RCC 7860 (cell line): ENCODE measurements at places on chromosomes 11 and 22.
A peak's percentile ranks its signal among the peaks of the same experiment; 100 is the strongest.

DNA sequence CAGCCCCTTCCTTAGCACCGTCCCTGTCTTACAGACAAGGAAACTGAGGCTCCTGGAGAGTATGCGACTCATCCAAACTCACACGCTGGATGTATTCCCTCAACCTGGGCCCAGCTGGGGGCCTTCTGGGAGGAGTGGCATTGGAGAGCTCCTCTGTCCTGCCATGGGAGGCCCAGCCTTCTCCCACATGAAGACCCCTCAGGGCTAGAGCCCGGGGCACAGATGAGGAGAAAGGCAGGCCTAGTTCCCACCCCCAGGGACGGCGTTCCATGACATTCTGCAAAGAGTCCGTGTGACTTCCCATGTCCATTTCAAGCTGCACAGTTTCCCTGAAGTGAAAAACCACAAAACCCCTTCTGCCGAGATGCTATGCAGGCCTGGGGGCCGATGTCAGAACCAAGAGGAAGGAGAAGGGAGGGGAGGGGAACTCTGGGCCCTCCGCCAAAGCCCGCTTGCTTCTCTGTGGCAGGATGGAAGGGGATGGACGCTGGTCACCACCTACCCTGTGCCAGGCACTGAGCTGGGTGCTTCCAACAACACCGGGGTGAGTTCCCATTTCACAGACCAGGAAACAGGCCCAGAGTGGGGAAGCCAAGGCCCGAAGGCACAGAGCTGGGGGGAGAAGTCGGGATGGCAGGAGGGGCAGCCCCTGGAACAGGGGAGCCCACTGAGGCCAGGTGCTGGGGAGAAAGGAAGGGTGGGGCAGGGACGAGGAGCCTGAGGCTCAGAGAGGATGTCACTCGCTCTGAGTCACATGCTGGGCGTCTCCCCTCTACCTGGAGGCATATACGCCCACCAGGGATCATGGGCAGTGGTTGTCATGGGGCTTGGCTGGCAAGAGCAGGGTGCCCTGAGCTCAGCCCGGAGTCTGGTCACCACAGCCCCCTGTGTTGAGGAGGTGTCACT lies 15.7 kb downstream of the RAC2 start:
- DNase-seq, result peak; percentile 68

DNA sequence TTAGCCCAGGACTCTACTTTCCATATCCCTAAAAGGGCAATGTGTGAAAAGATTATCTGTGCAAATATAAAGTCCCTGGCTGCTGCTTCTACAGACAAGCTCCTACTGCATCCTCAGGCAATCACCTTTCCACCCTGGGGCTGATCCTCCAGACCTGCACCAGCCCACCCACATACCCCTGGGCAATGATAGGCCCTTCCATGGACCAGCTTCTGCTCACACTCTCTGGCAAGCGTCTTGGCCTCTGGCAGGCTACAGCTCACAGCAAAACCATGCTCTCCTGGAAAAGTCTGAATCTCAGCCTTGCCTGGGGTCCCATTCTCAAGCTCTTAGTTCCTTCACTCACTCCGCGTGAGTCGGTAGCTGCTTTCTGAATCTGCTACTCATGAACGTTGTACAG lies 69.5 kb downstream of the IGLL5 start:
- no peak for DNase-seq

DNA sequence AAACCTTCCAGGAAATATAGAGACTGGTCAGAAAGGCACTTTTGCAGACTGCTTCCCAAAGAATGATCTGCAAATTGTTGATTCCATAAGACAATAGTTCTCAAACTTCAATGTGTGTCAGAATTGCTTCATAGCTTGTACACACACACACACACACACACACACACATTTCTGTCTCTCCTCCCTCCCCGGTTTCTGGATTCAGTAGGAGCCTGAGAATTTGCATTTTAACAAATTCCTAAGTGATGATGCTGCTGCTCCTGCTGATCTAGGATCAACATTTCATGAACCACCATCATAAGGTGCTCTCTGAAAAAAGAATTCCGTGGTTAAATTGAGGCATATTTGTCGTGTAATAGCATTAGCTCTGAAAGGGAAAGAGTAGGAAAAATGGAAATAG lies 35.3 kb upstream of the FZD4 start:
- peak; percentile 65 for DNase-seq

- no peak for DNase-seq
These were observed 26.7 kb upstream of the P2RY6 start for GRCh38 chr11:73245461-73245860.

DNA sequence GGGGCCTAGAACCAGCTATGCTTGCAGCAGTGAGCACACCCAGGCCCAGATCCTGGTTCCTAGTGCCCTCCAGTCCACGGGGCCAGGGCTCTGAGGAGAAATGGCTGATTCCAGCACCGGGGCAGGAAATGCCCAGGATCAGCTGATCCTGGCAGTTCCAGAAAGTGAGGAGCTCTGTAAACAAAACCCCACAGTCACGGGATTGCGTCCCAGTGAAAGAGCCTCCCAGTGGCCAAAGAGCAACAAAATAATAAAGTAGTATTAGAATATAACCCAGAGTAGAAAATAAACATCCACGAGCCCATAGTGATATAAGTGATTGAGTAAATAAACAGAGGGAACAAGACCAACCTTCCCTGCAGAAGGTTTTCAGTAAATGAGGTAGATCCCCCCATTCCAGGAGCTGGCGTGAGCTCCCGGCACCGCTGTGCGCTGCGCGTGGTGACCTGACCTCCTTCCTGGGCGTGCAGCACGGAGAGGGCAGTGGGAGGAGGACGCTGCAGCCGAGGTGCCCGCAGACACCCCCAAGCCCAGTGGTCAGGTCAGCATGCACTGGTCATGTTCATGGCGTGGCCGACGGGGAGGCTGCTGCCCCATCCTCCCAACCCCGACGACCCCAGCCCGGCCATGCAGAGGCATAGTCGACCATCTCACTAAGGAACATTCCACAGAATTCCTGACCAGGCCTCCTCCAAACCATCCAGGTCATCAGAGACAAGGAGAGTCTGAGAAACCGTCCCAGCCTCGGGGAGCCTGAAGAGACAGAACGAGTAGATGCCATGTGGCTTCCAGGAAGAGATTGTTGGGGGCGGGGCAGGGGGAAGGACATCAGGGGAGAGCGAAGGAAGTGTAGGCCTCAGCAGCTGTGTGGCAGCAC lies 19.8 kb downstream of the PTDSS2 start:
- DNase-seq, result no peak

DNA sequence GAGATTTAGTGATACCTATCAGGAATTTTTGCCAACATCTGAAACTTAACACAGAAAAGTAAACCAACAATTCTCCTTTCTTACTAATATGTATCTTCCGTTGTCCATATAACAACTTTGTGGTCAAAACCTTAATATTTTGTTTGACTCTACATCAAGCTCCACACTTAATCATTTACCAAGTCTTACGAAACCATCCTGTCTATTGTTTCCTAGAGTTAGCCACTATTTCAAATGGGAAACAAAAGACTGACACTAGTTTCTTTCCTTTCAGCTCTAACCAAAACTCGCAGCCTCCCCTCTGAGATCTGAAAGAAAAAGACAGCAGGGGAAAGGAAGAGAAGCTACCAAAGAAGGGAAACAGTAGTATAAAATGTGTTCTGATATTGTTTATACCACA lies 26.5 kb upstream of the PRDM10 start:
- DNase-seq, result peak; percentile 39

- DNase-seq, result peak; percentile 15
These were observed 32.2 kb downstream of the ART5 start for GRCh38 chr11:3609416-3610265.

DNA sequence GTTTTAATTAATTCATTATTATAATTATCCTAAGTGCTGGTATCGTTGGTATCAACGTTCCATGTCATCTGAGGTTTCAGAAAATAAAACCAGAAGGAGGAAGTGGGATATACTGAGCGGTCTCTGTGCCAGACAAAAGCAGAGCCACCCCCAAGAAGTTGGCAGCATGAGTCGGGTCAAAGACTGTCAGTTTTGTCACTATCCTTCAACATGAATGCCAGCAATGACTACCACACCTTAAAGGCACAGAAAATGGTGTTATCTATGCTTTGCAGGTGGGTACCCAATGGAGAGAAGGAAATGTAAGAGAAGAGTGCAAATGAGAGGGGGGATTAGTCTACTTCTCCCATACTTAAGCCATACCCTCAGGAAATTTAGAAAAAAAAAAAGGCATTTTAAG lies 408.5 kb downstream of the OPCML start:
- no peak for DNase-seq

GRCh38 chr11:65785319-65786007 lies 1.4 kb upstream of the OVOL1 start:
- no peak for DNase-seq

DNA sequence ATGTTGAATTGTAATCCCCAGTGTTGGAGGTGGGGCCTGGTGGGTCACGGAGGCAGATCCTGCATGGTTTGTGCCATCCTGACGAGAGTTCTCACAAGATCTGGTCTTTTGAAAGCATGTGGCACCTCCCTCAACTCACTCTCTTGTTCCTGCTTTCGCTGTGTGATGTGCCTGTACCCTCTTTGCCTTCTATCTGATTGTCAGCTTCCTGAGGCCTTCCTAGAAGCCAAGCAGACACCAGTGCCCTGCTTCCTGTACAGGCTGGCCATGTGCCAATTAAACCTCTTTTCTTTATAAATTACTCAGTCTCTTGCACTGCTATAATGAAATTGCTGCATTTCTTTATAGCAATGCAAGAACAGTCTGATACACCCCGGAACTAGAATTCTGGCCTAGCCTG lies 13.1 kb downstream of the PTPN5 start:
- DNase-seq, result no peak

GRCh38 chr11:100925935-100926334 lies 203.7 kb downstream of the PGR start:
- peak; percentile 60 for DNase-seq

DNA sequence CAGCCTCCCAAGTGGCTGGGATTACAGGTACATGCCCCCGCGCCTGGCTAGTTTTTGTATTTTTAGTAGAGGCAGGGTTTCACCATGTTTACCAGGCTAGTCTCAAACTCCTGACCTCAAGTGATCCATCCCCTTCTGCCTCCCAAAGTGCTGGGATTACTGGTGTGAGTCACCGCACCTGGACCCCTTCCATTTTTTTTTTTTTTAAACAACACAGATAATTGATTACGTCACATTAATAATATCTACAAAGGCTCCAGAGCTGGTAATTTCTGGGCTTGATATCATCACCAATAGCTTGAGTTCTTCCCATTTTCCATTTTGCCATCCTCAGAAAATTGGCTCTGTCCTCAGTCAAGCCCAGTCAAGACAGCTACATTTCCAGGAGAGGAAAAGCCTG lies 7.2 kb downstream of the TTLL1 start:
- DNase-seq, result no peak

GRCh38 chr11:108111126-108111525 lies 10.2 kb upstream of the ACAT1 start:
- no peak for DNase-seq

DNA sequence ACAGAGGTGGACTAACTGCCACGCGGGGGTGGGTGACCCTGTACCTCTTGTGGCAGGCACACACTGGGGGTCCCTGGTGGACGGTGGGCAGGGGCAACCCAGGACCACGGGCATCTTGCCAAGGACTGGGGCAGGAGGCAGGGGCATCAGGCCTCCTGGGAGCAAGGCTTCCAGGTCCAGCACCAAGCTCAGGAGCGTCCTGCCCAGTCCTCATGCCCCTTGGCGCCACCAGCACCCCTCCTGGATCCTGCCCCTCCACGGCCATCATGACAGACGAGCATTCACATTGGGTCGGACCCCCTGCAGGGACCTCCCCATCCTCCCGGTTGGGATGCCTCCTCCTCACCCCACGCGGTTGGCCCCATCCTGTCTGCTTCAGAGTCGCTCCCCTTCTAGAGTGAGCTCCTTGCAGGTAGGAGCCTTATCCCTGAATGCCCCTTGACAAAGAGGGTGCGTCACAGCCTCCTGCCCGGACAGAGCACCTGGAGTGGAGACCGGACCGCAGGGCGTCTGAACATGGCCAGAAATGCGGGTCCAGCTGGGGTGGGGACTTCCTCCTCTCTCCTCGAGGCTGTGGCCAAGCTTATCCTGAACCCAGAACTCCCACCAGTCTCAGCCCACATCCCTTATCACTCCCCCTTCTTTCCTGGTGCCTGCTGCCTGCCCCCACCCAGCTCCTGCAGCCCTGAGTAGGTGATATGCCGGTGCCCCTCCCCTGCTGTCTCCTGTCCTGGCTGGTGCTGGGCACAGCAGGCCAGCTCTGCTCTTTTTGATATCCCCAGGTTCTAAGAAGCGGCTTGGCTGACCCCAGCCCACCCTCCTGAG lies 40.3 kb downstream of the IGF2 start:
- DNase-seq, result no peak

DNA sequence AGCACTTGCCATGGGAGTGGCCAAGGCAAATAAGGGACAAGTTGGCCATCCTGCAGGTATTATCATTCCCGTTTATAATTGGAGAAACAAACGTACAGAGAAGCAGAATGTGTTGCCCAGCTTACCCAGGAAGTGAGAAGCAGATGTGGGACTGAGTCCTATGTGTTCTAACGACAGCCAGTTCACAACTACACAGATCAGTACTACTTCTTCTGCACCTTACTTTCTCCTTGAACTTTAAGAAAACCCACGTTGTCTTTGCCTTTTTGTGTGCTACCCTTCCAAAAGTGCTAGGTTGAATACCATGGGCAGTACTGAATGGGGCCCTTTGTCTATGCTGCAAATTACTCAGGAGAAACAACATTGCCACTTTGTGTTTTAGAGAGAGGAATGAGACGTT lies 62.8 kb upstream of the BLID start:
- no peak for DNase-seq

DNA sequence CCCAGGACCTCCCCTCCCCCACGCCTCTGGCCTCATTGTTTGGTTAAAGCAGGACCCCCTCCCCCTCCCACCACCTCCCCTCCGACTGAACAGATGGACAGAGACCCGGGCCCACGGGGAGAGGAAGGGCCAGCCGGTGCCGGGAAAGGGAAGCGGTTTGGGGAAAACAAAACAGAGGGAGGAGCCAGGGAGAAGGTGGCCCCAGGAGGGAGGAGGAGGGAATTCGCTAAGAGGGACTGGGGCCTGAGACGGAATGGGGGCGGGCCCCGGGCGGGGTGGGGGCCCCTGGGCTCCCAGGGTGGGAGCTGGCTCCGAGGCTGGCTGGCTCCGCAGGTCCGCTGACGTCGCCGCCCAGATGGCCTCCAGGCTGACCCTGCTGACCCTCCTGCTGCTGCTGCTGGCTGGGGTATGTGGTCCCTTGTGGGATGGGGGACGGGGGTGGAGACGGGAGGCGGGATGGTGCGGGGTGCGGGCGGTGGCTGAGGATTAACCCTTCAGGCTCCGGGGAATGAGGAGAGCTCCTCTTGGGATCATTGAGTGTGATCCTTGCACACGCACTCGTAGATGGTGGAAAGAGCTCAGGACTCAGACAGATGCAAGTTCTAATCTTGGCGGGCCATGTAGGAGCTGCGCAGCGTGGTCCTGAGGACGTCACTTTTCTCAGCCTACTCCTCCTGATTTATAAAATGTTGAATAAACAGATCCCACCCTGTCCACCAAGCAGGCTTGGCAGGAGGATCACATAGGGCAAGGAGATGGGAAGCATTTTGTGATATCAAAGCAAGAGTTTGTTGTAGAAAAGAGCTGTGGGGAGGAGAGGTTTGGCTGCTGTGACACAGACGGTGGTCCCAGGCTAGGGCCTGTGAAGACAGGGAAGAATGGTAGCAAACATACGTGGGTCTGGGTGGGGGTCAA lies 688 bp downstream of the SERPING1 start:
- no peak for DNase-seq
